ENCODE measurements at places on chromosomes 16 and 17. TPM values are rescaled to one million over a fixed set of nuclear protein-coding genes. Genes with fewer than 3 reads are reported as not detected.

Gene FBXW10B
- 1.5 TPM for total RNA-seq

DNA sequence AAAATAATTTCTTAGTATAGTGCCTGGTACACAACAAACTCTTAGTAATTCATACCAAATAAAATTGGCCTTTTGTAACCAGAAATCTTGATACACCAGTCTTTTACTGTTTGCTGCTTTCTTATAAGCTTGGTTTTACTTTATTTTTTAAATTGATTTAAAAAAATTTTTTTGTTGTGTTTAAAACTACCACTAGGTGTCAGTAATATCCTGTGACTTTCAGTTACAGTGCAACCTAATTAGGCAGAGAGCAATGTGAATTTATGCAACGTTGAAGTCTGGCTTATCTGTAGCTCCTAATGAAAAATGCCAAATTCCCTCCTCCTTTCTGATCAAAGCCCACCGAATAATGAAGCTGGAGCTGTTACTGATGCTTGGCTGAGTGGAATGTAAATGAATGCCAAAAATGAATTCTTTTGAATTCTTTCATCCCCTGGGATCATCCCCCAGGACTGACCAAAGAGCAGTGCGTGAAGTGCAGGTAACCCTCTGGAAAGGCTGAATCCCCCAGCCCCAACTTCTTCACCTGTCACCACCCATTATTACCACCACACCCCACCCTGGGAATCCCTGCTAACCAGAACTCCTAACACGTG, 3.8 kb downstream of the ERCC4 start:
- no peak overlapping the region for H3K27ac ChIP-seq
- DNase-seq, result no peak
- H3K4me1 ChIP-seq, result peaks cover 28% of the 10 kb centered on the region
- no peak overlapping the region for H3K4me3 ChIP-seq
- H3K27me3 ChIP-seq, result no peaks in the 10 kb centered on the region

DNA sequence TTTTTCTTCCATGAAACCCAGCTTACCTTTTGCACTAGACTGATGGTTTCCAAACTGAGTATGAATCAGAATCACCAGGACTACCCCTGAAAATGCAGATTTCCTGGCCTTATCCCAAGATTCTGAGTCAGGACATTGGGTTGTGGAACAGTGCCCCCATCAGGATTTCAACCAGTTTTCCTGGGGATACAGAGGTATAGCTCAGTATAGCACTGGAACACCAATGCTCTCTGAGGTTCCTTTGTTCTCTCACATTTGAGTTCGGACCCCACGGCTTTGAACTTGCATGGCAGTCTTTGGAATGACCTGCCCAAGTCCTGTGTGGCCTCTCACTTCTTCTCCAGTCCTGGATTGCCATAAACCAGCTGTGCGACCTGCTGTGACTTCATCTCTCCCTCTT, 12.8 kb upstream of the CCL8 start:
- no peaks in the 10 kb centered on the region for H3K36me3 ChIP-seq
- H3K4me3 ChIP-seq, result no peak overlapping the region
- H3K4me1 ChIP-seq, result peaks cover 5% of the 10 kb centered on the region
- no peak overlapping the region for H3K27ac ChIP-seq

DNA sequence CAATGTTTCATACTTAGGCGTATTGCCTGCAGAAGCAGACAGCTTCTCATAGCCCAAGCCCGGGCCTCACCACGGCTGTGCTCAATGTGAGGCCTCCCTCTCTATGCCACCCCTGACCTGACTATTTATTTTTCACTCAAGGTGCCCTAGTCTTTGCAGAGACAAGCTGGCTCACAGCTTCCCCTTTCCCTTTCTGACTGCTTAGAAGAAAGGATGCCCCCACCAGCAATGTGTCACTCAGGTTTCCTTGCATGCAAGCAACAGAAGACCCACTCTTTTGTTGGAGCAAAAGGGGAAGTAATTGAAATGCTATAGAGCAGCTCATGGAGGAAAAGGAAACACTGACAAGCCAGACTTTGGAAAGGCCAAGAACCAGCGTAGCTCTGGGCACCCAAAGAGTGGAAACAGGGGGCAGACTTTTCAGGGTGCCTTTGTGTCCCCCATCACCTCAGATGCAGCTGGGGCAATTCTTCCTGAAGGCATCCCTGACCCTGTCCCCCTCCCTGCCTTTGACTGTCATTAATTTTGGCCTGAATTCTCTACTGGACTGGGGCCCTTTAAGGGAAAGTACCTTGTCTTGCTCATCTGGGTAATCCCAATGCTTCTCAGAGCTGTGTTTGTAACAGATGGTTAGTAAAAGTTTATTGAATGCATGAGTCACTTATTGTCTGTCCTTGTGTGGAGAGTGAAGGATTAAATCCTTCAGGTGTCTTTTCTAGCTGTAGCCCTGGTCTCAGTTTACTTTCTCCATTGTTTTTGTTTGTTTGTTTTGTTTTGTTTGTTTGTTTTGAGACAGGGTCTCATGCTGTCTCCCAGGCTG, 17.8 kb downstream of the RGS9 start:
- no peak overlapping the region for H3K27ac ChIP-seq
- H3K4me3 ChIP-seq, result no peak overlapping the region
- no peak for DNase-seq
- no peaks in the 10 kb centered on the region for H3K36me3 ChIP-seq

DNA sequence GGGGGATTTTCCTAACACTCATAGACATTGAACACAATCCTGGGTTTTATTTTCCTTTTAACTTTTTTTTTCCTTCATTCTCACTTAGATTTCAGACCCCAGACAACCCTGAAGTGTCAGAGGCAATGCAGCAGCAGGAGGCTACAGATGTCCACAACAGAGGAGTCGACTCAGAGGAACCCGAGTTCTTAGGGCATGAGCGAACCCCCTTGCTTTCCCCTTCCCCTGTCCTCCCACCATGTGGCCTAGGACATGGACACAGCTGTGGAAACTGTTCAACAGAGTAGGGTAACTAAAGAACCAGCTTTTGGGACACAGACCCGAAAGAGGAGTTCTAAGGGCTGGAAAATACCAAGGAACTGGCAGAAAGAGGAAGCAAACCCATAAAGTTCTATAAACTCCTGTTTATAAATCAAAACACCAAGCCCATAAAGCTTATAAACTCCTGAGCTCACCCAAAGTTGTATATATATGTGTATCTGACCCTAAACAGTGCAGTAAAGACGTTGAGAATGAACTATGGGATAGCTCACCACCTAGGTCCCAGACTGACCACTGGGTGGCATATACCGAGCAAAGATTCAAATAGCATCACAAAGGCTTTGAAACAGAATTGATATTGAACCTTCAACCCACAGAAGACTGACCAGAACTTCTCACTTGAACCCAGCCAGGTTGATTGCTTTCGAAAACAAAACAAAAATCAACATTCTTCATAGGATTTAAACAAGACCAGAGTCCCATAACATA, 33.9 kb downstream of the CMTM4 start:
- H3K36me3 ChIP-seq, result no peaks in the 10 kb centered on the region
- no peaks in the 10 kb centered on the region for H3K27me3 ChIP-seq
- H3K4me1 ChIP-seq, result peaks cover 10% of the 10 kb centered on the region
- DNase-seq, result no peak
- no peak overlapping the region for H3K27ac ChIP-seq
- no peak overlapping the region for H3K4me3 ChIP-seq

DNA sequence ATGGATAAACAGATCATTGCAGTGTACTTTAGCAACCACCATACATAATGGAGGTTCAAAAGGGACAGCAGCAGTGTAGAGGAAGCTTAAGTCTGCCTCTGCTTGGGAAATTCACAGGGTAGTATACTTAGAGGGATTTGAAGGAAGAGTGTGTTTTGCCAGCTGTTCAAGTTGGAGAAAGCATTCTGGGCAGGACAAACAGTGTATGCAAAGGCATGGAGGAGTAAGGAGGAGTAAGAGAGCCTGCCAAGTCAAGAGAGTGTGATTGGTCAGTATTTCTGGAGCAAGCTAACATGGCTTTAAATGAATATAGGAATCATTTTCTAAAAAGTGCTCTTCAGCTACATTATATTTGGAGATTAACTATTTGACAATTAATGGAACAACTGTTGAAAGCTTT, 22.9 kb upstream of the PHAF1 start:
- H3K4me3 ChIP-seq, result no peak overlapping the region
- H3K4me1 ChIP-seq, result peaks cover 27% of the 10 kb centered on the region
- peak overlapping the region; percentile 3 for H3K27ac ChIP-seq
- H3K27me3 ChIP-seq, result no peaks in the 10 kb centered on the region

Gene GNG13
- not detected for total RNA-seq

- no peak overlapping the region for H3K4me3 ChIP-seq
- no peak for DNase-seq
- no peaks in the 10 kb centered on the region for H3K27me3 ChIP-seq
- H3K4me1 ChIP-seq, result no peaks in the 10 kb centered on the region
- H3K27ac ChIP-seq, result no peak overlapping the region
- no peaks in the 10 kb centered on the region for H3K36me3 ChIP-seq
These were observed 23.4 kb upstream of the MPO start for GRCh38 chr17:58303971-58304749.

GRCh38 chr16:50864386-50864785, 122.5 kb downstream of the CYLD start:
- H3K27ac ChIP-seq, result no peak overlapping the region
- DNase-seq, result no peak

- no peaks in the 10 kb centered on the region for H3K4me1 ChIP-seq
- no peak for DNase-seq
- H3K27me3 ChIP-seq, result no peaks in the 10 kb centered on the region
- no peak overlapping the region for H3K27ac ChIP-seq
- H3K36me3 ChIP-seq, result no peaks in the 10 kb centered on the region
These were observed 12.9 kb downstream of the ERN2 start for GRCh38 chr16:23700093-23700492.

Gene PRSS36
- 3.7 TPM for total RNA-seq

Gene PPY
- total RNA-seq, result not detected

- H3K27ac ChIP-seq, result peak overlapping the region; percentile 34
- no peaks in the 10 kb centered on the region for H3K36me3 ChIP-seq
- H3K4me1 ChIP-seq, result peaks cover 19% of the 10 kb centered on the region
- no peak for DNase-seq
These were observed 80.0 kb downstream of the USP32 start for GRCh38 chr17:60311936-60312335.

Gene TEKT3
- not detected for total RNA-seq

GRCh38 chr17:71438631-71439146, 682.1 kb upstream of the SOX9 start:
- H3K36me3 ChIP-seq, result no peaks in the 10 kb centered on the region
- no peak overlapping the region for H3K27ac ChIP-seq
- no peak for DNase-seq

DNA sequence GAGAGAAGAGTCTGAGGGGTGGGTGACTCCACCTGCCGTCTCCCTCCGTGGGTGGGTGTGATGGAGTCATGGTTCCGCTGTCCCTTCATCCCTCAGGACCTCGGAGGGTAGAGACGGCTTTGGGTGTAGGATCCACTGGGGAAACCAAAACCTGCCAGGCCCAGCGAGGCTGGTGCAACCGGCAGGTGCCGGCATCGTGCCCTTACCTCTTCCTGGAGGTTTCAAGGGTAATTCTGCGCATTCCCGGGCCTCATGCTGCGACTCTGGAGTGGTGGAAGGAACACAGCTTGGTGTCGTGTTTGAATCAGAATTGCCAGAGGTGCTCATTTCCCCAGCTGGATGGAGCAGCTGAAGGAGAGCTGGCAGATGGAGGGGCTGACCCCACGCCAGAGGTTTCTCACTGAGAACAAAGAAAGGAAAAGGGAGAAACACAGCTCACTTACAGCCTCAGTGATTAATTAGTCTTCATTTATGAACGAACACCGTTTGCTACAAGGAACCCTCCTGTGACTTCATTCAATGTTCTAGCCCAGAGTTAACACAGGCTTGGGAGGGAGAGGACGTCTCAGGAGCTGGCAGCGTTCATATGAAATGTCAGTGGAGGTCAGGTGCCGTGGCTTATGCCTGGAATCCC, 16.3 kb upstream of the ATP2A3 start:
- DNase-seq, result no peak
- H3K27ac ChIP-seq, result no peak overlapping the region
- H3K4me1 ChIP-seq, result peaks cover 7% of the 10 kb centered on the region

DNA sequence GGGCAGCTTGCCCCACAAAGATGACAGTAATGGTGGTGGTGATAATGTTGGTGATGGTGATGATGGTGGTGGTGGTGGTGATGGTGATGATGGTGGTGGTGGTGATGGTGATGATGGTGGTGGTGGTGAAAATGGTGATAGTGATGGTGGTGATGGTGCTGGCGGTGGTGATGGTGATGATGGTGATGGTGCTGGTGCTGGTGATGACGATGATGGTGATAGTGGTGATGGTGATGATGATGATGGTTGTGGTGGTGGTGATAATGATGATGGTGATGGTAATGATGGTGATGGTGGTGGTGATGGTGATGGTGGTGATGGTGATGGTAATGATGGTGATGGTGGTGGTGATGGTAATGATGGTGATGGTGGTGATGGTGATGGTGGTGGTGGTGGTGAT, 46.3 kb upstream of the FOXF1 start:
- H3K4me1 ChIP-seq, result no peaks in the 10 kb centered on the region
- H3K27ac ChIP-seq, result no peak overlapping the region
- no peaks in the 10 kb centered on the region for H3K36me3 ChIP-seq
- no peak for DNase-seq

- peaks cover 31% of the 10 kb centered on the region for H3K27me3 ChIP-seq
- no peak overlapping the region for H3K27ac ChIP-seq
- DNase-seq, result no peak
- H3K4me1 ChIP-seq, result no peaks in the 10 kb centered on the region
- no peak overlapping the region for H3K4me3 ChIP-seq
- no peaks in the 10 kb centered on the region for H3K36me3 ChIP-seq
These were observed 137.6 kb downstream of the RBFOX3 start for GRCh38 chr17:79473111-79473875.

DNA sequence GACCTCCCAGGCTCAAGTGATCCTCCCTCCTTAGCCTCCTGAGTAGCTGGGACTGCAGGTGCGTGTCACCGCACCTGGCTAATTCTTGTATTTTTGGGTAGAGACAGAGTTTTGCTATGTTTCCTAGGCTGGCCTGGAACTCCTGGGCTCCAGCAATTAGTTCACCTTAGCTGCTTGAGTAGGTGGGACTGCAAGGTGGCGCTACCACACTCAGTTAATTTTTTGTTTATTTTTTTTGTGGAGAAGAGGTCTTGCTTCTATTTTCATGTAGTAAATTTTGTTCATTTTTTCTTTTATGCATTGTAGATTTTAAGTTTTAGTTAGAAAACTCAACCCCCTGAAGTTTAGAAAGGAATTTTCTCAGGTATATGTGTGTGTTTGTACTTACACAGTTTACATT, 21.7 kb downstream of the RNF135 start:
- peaks cover 10% of the 10 kb centered on the region for H3K36me3 ChIP-seq
- H3K4me1 ChIP-seq, result no peaks in the 10 kb centered on the region
- no peak overlapping the region for H3K27ac ChIP-seq

Gene EDC4
- total RNA-seq, result 58.9 TPM

DNA sequence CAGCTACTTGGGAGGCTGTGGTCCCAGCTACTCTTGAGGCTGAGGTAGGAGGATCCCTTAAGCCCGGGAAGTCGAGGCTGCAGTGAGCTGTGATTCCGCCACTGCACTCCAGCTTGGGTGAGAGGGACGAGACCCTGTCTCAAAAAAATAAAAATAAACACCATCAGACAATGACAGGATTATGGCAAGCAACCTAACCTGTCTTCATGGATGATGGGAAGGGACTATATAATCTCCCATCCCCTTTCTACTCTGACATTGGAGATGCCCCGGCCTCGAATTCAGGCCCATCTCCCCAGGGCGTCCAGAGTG, 893 bp downstream of the TRIM25 start:
- no peak for DNase-seq
- peak overlapping the region; percentile 95 for H3K27ac ChIP-seq
- H3K36me3 ChIP-seq, result no peaks in the 10 kb centered on the region
- no peaks in the 10 kb centered on the region for H3K27me3 ChIP-seq
- peaks cover 62% of the 10 kb centered on the region for H3K4me1 ChIP-seq

GRCh38 chr17:80892900-80893603, 98.6 kb upstream of the CHMP6 start:
- peak; percentile 79 for DNase-seq
- no peaks in the 10 kb centered on the region for H3K27me3 ChIP-seq
- H3K4me1 ChIP-seq, result peaks cover 15% of the 10 kb centered on the region
- H3K36me3 ChIP-seq, result no peaks in the 10 kb centered on the region
